ENCODE measurements at places on chromosomes 4 and X. TPM values are rescaled to one million over a fixed set of nuclear protein-coding genes. Genes with fewer than 3 reads are reported as not detected.

DNA sequence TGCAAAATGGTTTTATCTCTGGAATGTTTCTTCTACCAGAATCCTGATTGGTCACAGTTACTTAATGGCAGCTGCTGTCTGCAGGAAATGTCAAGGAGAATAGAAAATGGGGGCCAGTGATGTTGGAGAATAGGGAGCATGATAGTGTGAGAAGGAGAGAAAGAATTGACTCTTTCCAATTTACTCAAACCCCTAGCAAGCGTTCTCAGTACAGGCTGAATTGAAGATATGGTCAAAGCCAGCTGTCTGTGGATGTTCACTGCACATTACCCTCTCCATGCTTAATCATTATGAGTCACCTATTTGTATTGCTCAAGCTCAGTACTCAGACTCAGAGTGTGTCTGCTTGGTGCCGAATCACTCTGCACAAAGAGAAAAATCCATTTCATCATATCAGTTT, 57.8 kb upstream of the FAM47B start:
- no peak overlapping the region for H3K27ac ChIP-seq
- H3K36me3 ChIP-seq = no peaks in the 10 kb centered on the region
- H3K27me3 ChIP-seq = no peaks in the 10 kb centered on the region

DNA sequence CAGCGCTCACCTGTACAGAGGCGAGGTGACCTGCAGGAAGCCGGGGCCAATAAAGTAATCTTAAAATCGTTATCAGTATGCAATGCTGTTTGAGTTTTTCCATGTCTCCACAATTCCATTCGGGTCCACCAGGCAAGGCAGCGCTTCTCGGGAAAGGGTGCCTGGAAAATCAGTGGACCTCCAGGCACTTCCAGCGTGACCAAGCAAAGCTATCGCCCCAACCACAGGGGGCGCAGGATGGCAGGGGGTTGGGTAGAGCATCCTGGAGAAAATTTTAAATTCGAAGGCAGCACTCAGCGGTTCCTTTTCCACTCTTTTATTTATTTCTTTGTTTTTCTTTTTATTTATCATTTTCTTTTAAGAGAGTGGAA, 5.4 kb upstream of the SOX3 start:
- H3K4me1 ChIP-seq = peaks cover 2% of the 10 kb centered on the region
- H3K27me3 ChIP-seq = peaks cover 40% of the 10 kb centered on the region
- H3K4me3 ChIP-seq = no peak overlapping the region

DNA sequence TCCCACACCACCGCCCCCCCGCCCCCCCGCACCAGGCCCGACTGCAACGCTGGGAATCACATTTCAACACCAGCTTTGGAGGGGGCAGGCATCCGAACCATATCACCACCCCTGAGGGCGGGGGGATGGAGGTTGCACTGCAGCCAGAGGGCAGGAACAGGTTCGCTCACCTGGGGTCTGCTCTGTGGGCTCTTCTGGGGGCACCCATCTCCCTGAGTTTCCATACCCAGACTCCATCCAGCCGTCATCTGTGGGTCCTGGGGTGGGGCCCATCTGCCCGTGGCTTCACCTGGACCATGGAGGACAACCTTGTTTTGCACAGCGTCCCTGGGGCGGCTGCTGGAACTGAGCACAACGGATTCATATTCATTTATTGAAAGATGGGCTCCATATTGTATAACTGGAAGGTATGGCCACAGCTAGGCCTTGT, 6.9 kb downstream of the PSAPL1 start:
- no peak overlapping the region for H3K4me3 ChIP-seq
- H3K27ac ChIP-seq = no peak overlapping the region
- H3K27me3 ChIP-seq = no peaks in the 10 kb centered on the region
- no peaks in the 10 kb centered on the region for H3K4me1 ChIP-seq

DNA sequence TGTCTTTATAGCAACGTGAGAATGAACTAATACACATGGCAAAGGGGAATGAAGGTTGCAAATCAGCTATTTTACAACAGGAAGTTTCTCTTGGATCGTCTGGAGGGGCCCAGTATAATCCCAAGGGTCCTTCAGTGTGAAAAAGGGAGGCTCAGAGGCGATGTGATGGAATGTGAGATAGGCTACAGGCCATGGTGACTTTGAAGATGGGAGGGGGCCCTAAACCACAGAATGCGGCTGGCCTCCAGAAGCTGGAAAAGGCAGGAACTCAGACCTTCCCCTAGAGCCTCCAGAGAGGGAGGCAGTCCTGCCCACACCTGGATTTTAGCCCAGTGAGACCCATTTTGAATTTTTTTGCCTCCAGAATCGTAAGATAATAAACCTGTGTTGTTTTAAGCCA, 69.4 kb upstream of the PGM2 start:
- peaks cover 3% of the 10 kb centered on the region for H3K27me3 ChIP-seq
- H3K36me3 ChIP-seq = no peaks in the 10 kb centered on the region
- H3K27ac ChIP-seq = no peak overlapping the region
- peaks cover 8% of the 10 kb centered on the region for H3K4me1 ChIP-seq

DNA sequence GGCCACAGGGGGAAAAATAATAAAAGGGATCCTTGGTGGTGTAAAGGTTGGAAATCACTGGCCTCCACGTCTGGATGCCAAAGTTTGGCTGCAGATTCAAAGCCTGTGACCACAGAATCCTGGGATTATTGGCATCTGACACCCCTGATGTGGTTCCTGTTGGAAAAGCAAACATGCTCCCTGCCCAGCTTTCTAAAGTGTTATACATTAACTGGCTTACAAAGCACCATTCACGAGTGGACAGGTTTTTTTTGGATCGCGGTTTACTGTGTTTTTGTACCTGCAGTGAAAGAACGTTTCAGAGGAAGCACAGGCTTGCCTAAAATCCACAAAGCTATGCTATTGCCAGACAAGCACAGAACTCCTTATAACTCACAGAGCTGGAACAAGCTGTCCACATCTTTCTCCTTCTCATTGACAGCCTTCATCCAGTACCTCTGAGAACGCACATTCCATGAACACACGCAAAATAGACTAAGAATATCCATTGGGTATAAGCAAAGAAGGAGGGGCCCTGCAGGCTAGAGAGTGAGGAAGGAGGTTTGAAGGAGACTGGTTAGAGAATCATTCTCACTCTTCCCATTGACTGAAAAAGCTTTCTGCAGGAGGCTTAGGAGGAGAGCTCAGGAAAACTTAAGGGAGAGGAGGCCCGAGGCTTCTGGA, 14.5 kb upstream of the CAPN6 start:
- H3K27ac ChIP-seq = no peak overlapping the region
- no peak overlapping the region for H3K4me3 ChIP-seq
- H3K4me1 ChIP-seq = no peaks in the 10 kb centered on the region
- DNase-seq = no peak

GRCh38 chrX:49273181-49273727, 3.7 kb downstream of the PPP1R3F start:
- no peak for DNase-seq

FAM47E gene
- 0.78 TPM for total RNA-seq

DNA sequence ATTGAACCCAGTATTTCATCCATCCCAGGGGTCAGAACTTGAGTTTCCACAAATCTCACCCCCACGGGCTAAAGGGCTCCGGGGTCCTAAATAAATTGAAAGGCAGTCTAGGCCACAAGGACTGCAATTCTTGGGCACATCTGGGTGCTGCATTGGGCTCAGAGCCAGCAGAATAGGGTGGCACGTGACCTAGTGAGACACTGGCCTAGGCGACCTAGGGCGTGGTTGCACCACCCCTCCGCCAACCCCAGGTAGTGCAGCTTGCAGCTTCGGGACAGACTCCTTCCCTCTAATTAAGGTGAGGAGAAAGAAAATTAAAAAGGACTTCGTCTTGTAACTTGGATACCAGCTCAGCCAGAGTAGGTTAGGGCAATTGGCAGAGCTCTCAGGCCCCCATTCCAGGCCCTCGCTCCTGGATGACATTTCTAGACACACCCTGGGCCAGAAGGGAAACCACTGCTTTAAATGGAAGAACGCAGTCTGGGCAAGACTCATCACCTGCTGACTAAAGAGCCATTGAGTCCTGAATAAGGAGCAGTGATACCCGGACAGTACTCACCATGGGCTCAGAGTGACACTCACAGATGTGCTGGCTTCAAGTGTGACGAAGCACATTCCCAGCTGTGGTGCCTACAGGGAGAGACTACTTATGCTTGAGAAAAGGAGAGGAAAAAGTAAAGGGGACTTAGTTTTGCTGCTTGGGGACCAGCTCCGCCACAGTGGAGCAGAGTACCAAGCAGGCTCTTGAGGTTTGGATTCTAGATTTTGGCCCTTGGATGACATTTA, 735.4 kb downstream of the FSTL5 start:
- H3K27me3 ChIP-seq = no peaks in the 10 kb centered on the region
- no peaks in the 10 kb centered on the region for H3K4me1 ChIP-seq
- no peaks in the 10 kb centered on the region for H3K36me3 ChIP-seq
- DNase-seq = no peak
- H3K27ac ChIP-seq = no peak overlapping the region
- H3K4me3 ChIP-seq = no peak overlapping the region

PDE6B gene
- 23.2 TPM for total RNA-seq

- no peak overlapping the region for H3K4me3 ChIP-seq
- H3K4me1 ChIP-seq = no peaks in the 10 kb centered on the region
- H3K36me3 ChIP-seq = no peaks in the 10 kb centered on the region
- no peaks in the 10 kb centered on the region for H3K27me3 ChIP-seq
- DNase-seq = no peak
Observed at GRCh38 chr4:14827111-14827510, 175.2 kb upstream of the CPEB2 start.

GPC3 gene
- 0.40 TPM for total RNA-seq

GRCh38 chrX:44011506-44011905, 38.3 kb upstream of the NDP start:
- peaks cover 2% of the 10 kb centered on the region for H3K27me3 ChIP-seq
- peaks cover 3% of the 10 kb centered on the region for H3K36me3 ChIP-seq
- H3K4me1 ChIP-seq = peaks cover 5% of the 10 kb centered on the region
- H3K4me3 ChIP-seq = no peak overlapping the region
- DNase-seq = no peak
- H3K27ac ChIP-seq = no peak overlapping the region

DNA sequence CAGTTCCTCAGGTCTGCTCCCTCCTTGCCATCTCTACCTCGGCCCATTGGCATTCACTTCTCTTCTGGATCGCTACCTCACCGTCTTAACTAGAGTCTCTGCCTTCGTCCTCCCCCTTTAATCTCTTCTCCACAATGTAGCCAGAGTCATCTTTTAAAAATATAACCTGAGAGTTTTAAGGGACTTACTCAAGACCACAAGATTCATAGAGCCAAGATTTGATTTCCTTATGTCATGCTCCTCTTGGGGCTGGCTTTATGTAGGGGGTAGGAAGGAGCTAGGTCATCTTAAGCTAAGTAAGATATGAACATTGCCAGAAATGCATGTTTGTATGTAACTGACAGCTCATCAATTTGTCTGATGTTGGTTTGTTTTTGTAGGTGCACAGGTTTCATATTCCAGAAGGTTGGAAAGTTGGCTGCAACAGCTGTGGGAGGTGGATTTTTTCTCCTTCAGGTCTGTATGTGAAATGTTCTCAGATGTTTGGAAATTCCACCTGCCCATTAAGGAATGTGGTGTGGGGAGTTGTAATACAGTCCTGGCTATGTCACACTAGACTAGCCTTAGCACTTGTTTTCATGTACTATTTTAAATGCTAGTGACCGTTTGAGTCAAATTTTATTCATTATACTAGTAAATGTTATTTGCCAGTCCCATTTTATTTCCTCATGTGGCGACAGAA, 19.6 kb downstream of the FUNDC2 start:
- H3K27ac ChIP-seq = no peak overlapping the region
- H3K4me3 ChIP-seq = no peak overlapping the region
- H3K36me3 ChIP-seq = peaks cover 9% of the 10 kb centered on the region
- peaks cover 19% of the 10 kb centered on the region for H3K4me1 ChIP-seq
- no peak for DNase-seq
- H3K27me3 ChIP-seq = no peaks in the 10 kb centered on the region

EXOC1L gene
- not detected for total RNA-seq

DNA sequence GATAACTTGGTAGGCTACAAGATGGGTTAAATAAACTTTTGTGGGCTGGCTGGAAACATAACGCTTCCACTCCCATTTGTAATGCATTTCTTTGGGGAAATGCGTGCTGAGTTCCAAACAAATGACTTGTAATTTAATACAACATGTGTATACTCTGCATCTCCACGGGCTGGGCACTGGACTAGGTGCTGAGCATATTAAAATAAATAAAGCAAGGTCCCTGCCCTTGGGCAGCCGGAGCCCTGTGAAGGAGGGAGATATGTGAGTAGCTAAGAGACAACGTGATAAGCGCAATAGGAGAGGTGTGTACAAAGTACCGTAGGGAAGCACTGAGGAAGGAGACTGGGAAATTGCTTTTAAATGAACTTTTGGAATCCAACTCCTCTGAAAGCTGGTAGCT, 147.2 kb upstream of the RBPJ start:
- peaks cover 1% of the 10 kb centered on the region for H3K36me3 ChIP-seq
- H3K4me1 ChIP-seq = peaks cover 2% of the 10 kb centered on the region
- DNase-seq = no peak
- no peak overlapping the region for H3K4me3 ChIP-seq
- H3K27ac ChIP-seq = no peak overlapping the region

- no peak overlapping the region for H3K27ac ChIP-seq
- peaks cover 6% of the 10 kb centered on the region for H3K27me3 ChIP-seq
- no peak for DNase-seq
- no peaks in the 10 kb centered on the region for H3K4me1 ChIP-seq
- no peak overlapping the region for H3K4me3 ChIP-seq
Observed at GRCh38 chrX:139967300-139967699, 2.0 kb upstream of the CXorf66 start.

- no peak overlapping the region for H3K27ac ChIP-seq
- no peaks in the 10 kb centered on the region for H3K36me3 ChIP-seq
- no peak overlapping the region for H3K4me3 ChIP-seq
- no peak for DNase-seq
- H3K4me1 ChIP-seq = peaks cover 5% of the 10 kb centered on the region
- H3K27me3 ChIP-seq = peaks cover 2% of the 10 kb centered on the region
Observed at GRCh38 chr4:14853176-14853943, 148.9 kb upstream of the CPEB2 start.

DNA sequence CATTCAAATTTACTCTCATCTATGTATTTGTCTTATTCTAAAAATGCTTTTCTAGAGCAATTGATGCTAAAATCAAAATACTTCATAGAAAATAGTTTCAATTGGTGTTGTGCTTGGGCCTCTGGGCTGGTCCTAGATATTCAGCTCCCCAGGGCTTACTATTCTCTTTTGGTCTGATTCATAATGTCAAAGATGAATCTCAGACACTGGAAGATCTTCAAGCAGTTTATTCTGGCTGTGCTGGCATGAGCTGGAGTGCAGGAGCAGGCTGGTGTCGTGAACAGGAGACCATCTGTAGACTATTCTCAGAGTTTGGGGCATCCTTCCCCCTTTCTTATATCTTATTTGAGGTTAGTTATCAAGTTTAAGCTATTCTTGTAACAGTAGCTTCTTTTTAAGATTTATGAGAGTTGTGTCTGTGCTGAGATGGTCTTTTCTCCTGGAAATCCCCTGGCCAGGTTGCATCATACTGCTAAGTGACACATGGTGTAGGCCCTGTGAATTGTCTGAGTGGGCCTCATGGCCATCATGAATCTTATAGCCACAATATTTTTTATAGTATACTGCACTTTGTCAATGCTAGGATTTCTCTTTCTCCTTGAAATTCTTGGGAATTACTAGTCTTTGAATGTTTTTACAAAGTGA, 1624.0 kb upstream of the IGFBP7 start:
- no peak overlapping the region for H3K4me3 ChIP-seq
- H3K27me3 ChIP-seq = no peaks in the 10 kb centered on the region
- no peaks in the 10 kb centered on the region for H3K4me1 ChIP-seq
- H3K36me3 ChIP-seq = no peaks in the 10 kb centered on the region
- DNase-seq = no peak
- H3K27ac ChIP-seq = no peak overlapping the region

CBLL2 gene
- total RNA-seq = not detected

- H3K36me3 ChIP-seq = peaks cover under 1% of the 10 kb centered on the region
- peaks cover 9% of the 10 kb centered on the region for H3K4me1 ChIP-seq
- peaks cover 35% of the 10 kb centered on the region for H3K27me3 ChIP-seq
Observed at GRCh38 chr4:145484225-145484846, 2.7 kb downstream of the SMAD1 start.
